ENCODE measurements at places on chromosomes 5 and 9.

DNA sequence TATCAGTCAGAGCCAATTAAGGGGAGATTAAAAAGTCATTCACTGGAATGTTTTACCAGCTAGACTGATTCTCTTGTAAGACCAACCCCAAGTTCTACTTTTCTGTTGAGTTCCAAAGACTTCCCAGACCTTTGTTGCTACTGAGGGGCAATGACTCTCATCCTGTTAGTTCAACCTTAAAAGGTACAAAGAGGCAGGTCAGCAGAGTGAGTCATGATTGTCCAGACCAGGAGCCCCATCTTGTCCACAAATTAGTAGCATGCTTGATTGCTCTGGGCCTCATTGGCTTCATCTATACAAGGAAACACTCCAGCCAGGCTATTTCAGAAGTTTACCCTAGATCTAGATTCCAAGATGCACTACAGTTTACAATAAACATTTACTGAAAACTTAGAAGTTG is 79.9 kb upstream of the IL7R start:
- DNase-seq, result peak; percentile 39

- DNase-seq, result peak; percentile 6
Measured at GRCh38 chr9:18122171-18122570, 351.8 kb upstream of the ADAMTSL1 start.

DNA sequence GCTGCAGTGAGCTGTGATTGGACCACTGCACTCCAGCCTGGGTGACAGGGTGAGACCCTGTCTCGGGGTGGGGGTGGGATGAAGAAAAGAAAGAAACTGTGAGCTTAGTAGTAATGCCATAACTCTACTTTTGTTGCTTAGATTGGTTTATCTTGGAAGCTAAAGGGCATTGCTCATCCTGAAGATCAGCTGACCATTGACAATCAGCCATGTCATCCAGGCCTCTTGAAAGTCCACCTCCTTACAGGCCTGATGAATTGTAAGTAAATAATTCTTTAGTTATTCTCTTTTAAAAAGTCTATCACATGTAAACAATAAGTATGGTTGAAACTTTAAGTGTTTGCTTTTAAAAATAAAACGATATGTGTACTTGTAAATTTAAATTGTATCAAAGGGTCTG is 11.4 kb downstream of the OCLN start:
- DNase-seq, result no peak

DNA sequence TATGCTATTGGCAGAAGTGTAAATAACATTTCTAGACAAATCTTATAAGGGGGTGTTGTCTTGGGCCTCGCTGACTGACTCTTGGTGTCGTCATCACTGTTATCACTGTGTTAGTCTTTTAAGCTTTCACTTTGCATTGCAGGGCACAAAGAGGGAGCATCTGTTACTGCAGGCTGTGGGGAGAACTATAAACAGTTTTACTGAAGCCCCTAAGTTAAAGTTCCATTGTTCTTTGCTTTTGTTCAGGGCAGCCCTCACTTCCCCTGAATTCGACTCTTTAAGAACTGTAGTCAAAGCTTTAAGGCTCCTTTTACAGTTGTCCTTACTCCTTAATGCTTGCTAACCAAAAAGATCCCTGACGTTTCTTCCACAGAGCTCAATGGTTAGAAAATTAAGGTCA is 605.0 kb downstream of the RAB3C start:
- no peak for DNase-seq

GRCh38 chr9:71861618-71862017 is 49.4 kb downstream of the ABHD17B start:
- no peak for DNase-seq

- no peak for DNase-seq
Measured at GRCh38 chr9:133880136-133880535, 112.0 kb downstream of the VAV2 start.

DNA sequence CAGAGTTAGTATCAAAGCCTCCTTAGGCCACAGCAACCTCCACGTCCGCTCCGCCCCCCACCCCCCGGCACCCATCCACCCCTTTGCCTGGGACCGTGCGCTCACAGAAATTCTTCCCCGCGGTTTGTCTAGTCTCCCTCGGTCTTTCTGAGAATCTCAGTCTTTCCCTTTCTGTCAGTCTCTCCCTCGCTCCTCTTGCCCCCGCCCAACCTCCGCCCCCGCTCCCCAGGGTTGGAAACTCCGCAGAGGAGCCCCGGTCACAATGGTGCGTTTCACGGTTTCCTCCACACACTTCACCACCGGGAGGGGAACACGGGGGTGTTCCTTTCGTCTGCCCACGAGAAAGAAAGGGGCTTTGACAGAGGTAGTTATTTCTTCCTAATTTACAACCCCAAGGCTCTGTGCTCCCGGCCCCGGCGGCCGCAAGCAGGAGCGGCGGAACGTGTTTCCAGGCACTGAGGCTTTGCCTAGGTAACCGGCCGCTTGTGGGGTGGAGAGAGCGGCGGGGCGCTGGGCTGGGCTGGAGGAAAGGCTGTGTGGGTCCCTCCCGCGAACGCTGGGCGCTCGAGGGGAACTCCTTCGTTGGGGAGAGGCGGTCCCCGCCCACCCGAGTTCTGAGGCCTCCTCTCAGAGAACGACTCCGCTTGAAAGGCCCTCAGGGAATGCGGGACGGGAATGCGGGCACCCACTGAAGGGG is 2.1 kb downstream of the NR4A3 start:
- peak; percentile 11 for DNase-seq

- DNase-seq, result peak; percentile 32
Measured at GRCh38 chr5:41763081-41763480, 107.1 kb downstream of the OXCT1 start.

GRCh38 chr9:131618071-131618479 is 72.8 kb downstream of the PRRT1B start:
- DNase-seq, result no peak

DNA sequence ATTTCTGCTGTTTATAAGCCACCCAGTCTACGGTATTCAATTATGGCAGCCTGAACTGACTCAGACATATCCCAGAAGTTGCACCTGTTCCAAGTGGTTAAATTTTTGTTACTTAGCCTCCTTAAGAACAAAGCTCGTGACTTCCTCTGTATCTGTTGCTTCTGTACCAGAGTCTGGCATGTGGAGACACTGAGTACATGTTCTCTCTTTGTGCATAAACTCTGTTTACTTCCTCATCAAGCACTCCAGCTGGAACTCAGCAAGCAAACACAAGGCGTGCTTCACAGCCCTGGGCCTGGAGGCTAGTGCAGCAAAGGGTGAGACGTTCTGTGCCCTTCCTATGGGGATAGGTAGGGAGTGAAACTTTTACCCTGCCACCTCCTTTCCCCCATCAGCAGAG is 19.0 kb downstream of the C9orf152 start:
- DNase-seq, result no peak

DNA sequence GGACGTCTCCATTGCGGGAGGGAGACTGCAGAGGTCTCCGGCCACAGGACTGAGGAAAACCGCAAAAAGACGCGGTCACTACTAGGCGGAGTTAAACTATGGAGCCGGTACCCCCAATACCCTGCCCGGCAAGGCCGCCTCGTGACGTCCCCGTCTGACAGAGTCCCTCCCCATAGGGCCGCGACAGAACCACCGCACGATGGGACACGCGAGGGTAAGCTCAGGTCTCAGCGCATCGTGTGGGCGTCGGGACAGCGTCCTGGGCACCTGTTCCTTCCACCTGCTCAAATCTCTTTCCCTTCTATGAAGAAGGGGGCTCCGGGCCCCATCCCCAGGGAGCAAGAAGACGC is 35.2 kb upstream of the GLDC start:
- peak; percentile 40 for DNase-seq

DNA sequence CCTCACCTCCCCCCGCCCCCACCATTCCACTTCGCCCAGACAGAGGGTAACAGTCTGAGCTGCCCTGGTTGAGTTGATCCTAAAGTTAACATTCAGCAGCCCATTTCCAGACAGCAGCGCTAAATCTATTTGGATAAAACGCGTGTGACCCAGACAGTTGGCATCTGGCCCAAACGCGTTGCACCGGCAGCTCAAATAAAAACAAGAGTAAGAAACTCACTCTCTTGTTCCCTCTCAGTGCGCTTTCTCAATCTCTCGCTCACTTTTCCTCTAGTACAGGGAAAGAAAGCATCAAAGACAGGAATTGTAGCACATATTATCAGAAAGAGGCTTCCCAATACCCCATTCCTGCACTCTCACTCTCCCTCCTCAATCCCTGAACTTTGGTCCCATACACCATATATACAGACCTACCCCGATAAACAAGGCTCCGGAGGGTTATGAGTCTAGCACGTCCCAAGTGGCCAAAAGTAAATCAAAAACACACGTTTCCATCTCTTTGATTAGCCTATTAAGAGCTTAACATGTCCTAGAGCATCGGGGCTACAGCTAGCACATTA is 1.3 kb downstream of the ADAMTS6 start:
- DNase-seq, result peak; percentile 43

DNA sequence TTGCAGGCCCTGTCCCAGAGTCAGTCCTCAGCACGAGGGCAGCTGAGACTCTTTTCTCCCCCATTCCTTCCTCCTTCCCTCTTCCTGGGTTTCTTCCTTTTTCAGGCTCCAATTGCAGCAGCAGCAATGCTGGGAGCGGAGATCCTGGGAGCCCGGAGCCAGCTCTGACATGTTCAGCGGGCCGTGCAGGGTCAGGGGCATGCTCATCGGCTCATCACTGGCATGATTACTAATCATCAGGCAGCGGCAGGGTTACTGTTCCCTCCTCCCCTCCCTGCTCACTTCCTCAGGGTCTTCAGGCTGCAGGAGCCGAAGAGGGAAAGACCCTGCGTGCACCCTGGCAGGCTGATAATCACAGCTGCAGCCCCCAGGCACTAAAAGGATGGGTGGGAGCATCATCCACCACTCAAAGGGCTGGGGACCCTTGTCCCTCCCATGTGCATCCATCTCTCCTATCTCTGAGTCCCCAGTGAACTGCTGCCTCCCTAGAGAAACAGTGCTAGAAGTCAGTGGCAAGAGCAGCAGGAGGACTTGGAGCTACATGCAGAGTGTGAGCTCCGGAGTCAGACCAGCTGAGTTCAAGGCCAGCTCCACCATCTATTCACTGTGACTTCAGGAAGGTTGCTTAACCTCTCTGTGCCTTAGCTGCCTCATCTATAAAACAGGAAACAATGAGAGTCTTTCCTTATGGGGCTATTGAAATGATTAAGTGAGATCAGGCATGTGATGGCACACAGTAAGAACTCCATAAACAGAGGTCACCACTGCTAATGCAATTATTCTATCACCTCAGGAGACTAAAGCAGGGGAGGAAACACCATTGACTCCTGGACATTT is 7.8 kb upstream of the KCNIP1 start:
- DNase-seq, result no peak

GRCh38 chr5:99059685-99060084 is 130.9 kb upstream of the CHD1 start:
- DNase-seq, result no peak

- no peak for DNase-seq
Measured at GRCh38 chr5:140868721-140869554, at the start of gene PCDHA11. Gene PCDHA11 (plus strand): TSS chr5:140868957. CDS start chr5:140869104, 147 bp downstream.

DNA sequence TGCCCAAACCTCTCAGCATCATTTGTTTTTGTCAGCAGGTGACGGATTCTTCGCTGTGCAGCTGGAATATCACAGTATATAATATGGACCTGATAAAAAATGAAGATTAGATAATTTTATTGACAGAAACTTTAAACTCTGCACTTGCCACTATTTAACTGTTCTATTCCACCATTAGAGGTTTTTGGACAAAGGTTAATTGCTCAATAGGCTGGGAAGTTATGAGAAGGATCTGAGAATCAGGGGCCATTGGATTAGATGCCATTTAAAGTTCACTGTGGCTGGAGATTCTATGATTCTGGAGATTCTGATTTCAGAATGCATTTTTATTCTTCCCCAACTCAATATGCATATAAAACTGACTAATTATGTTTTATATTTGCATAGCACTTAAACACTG is 59.8 kb upstream of the ANXA1 start:
- no peak for DNase-seq
